Left kidney (tissue), 8 donors: ENCODE measurements at places on chromosomes 7 and 10. TPM values are rescaled to one million over a fixed set of nuclear protein-coding genes. Genes with fewer than 3 reads are reported as not detected.

Gene ANKRD61
- polyA plus RNA-seq: 3.4 TPM

Gene C7orf57
- polyA plus RNA-seq: 0.95 TPM

Gene PLA2G12B
- polyA plus RNA-seq: 10.4 TPM

Gene SLC29A3
- polyA plus RNA-seq: 7.0 TPM

GRCh38 chr7:25732766-25733217 is 419.2 kb upstream of the NFE2L3 start:
- no peak for DNase-seq

DNA sequence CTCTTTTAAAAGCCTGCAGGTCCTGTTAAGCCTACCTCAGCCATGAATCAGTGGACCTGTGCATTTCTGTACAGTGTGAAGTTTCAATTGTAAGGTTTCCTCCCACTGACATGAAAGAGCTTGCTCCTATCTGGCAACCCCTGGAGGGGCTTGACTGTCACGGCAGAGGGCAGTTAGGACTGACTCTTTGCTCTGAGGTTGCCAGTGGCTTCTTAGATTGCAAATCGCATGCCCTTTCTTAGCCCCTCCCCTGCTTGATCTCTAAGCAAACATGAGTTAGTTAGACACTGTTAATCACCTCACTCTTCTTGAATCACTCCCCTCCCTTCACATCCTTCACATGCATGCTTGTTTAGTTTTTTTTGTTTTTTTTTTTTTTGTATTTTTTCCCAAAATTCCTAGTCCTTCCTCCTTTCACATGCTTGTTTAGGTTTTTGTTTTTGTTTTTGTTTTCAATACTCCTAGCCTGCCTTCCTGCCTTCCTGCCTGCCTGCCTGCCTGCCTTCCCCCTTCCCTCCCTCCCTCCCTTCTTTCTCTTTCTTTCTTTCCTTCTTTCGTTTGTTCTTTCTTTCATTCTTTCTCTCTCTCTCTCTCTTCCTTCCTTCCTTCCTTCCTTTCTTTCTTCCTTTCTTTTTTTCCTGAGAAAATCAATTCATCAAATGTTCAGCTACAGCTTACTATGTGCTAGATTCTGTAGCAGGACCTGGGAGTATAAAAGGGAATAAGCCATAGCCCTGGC is 6.0 kb upstream of the HIPK2 start:
- no peak for DNase-seq

- no peak for DNase-seq
These were observed 47.8 kb upstream of the JAZF1 start for GRCh38 chr7:28228396-28228795.

DNA sequence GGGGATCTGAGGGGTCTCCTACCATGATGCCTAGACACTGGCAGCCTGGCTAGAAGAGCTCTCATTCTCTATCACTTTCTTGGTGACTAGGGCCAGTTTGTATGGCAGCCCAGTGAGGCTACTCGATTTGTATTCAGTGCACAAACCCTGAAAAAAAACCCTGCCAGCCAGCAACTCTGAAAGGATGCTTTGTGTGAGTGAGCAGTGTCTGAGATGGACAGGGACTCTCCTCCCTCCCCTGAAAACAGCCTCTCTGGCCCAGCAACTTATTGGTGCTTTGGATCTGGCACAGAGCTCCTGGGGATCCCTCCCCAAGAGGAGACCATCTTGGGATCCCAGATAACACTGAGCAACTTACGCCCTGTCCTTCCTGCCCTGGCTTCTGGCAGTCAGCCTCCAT is 10.8 kb upstream of the LRRC4 start:
- no peak for DNase-seq

DNA sequence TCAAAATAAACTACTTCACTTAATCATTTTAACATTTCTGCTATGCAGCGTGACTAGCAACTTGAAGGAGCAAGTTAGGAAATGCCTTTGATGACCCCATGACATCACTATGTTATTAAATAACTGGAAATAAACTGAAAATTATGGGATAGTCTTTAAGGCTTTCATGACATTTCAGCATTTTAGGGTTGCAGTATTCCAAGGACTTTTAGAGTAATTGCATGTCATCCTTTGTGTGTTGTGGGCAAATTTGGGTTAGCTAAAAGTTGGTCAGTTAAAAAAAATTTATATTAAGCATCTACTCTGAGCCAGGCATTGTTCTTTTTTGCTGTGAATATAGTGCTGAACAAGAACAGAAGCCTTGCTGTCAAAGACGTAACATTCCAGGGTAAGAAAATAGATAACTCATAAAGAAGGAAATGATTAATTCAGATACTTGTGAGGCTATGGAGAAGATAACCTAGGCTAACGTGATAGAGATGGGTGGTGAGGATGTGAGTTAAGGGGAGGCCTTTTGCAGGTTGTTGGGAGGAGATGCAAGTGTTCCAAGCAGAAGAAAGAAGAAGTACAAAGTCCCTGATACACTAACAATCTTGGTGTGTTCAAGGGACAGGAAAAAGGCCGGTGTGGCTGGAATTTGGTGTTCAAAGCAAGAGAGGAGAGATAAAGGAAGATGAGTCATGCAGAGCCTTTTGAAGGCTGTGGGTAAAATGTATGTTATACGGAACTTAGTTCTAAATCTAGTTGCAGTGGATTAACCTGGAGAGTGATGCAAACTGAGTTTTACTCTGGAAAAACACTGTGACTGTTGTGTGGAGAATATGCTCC is 610.2 kb downstream of the AUTS2 start:
- no peak for DNase-seq

DNA sequence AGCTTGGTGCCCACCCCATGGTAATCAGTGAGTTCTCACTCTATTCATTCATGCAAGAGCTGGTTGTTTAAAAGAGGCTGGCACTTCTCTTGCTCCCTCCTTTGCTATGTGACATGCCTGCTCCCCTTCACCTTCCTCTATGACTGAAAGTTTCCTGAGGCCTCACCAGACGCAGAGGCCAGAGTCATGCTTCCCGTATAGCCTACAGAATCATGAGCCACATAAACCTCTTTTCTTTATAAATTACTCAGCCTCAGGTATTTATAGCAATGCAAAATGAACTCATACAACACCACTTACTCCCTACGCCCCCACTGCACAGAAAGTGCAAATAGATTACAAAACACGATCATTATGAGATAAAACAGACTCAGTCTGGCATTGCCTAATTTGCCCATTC is 39.0 kb downstream of the SEC61G start:
- DNase-seq: no peak

DNA sequence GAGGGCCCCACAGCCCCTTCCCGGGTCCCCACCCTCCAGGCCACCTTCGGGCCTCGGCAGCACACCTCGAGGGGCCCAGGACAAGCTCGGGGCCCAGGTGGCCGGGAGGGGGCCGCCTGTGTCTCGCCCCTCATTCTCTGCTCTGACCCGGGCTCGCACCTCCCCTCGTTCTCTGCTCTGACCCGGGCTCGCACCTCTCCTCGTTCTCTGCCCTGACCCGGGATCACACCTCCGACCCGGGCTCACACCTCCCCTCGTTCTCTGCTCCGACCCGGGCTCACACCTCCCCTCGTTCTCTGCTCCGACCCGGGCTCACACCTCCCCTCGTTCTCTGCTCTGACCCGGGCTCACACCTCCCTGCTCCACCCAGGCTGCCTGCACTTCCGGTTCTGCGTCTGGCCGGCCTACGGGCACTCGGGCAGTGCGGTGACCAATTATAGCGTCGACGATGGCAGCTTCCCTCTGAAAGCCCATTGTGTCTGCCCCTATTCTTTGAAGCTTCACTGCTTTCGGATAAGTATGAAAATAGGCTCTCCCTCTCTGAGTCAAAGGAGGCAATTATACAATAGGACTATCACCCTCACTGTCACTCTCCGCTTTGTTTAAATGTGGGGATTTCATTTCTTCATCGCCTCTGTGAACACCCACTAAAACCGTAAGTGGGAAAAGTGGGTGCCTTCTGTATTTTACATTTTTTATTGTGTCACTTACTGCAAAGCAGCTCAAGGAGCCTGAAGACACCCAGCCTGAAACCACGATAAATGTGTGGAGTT is 457.4 kb downstream of the DNAJB6 start:
- no peak for DNase-seq

GRCh38 chr7:105036217-105037168 is 22.5 kb downstream of the KMT2E start:
- DNase-seq: no peak

DNA sequence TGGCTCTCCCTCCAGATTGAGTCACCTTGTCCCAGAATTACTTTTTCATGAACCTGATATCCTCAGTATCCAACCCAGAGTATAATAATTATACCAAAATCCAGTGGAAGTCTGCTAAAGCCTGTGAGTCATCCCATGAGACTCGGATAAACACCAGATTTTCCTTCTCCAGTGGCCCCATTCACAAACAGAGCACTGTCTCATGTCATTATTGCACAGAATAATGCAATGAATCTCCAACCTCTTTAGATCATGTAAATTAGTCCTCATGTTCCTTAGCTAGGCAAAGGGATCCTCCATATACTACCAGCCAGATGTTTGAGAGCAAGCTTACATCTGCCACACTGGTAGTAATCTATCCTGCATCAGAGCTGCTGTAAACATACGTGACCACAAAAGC is 89.0 kb downstream of the AMPH start:
- DNase-seq: no peak

DNA sequence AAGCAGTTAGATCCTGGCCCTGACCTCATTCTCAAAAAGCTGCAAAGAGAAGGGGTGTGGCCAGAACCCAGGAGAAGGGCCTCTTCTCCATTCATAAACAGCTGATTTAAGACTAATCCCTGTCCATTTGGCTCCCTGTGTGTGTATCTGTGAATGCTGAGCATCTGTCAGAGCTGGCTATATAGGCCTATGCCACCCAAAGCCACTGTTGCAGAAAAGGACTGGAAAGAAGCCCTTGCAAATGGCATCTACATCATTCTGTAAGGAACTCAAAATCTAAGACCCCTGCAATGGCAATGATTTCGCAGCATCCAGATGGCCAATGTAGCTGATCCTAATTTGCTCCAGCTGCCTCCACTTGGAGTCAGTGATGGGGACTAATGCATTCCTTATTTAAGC is 384.5 kb downstream of the KCNMA1 start:
- no peak for DNase-seq

DNA sequence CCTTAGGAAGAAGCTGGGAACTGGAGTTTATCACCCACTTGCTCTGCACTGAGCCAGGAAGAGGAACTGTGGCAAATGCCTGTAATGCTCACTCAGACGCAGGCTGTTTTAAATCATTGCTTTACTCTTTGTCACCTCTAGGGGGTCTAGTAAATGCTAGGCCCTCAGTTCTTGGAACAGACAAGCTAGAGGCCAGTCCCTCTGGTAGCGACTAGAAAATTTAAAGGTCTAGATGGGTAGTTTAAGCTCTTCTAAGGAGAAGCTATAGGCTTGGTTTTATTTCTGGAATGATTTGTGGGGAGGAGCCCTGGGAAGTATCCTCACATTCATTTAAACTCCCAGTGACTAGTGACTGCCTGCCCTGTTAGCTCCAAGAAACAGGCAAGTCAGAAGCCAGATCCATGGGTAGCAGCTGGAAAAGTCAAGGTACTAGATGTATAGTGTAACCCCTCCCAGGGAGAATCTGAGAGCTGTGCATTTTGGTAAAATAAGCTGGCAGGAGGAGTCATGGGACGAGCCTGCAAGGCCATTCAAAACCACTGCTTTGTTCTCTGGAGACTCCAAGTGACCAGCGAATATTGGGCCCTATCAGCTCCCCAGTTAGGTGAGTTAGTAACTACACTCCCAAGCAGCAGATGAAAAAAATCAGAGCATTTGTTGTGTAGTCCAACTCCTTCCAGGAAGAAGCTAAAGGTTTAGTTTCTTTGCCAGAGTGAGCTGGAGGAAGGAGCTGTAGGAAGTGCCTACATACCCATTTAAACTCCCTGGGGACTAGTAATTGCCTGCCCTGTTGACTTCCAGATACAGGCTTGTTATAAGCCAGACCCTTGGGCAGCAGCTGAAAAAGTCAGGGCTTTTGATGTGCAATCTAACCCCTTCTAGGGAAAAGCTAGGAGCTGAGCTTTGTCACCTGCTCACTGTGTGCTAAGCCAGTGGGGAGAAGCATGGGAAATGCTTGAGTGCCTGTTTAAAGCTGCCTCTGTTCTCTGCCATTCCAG is 68.9 kb downstream of the DYNC1I1 start:
- no peak for DNase-seq

DNA sequence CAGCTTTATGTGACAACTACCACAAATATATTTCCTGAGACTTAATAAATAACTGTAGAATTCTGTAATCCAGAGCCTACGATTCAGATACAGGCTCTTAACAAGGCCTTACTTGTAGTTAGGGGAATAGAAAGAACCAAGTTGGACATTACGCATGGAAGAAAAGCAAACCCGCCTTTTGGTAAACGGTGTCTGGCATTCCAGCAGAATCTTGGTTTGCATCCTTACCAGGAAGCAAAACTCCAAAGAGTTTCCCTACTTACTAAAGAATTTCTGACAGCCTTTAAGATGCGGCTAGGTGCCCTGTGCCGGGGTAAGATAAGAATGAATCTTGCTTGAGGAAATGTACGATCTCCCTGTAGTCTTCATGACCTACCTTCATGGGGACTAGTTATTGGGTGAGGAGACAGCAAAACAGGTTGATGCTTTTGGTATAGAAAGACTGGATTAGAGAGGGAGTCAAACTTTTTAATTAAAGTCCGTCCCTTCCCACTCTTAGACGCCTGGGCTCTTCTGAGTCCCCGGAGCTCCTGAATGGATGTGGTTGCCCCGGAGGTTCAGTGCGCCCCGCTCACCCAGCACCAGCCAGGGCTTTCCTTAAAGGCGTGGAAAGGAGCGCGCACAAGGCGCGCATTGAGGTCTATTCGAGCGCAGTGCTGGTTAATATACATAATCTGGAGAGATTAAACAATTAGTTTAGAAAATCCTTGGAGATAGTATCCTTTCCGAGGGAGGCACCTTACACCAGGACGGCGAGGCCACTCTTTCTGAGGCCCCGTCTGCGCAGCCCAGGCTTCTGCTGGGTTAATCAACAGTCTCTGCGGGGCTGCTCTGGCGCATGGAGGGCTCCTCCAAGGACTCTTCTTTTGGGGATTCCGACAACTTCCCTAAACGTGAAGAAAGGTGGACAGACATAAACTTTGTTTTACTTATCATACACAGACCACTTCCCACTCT is 11.5 kb downstream of the PTF1A start:
- no peak for DNase-seq

GRCh38 chr7:85733169-85733915 is 546.5 kb upstream of the SEMA3D start:
- no peak for DNase-seq

- no peak for DNase-seq
These were observed 25.0 kb downstream of the C10orf105 start for GRCh38 chr10:71694567-71694968.

- no peak for DNase-seq
These were observed 93.3 kb downstream of the BMS1 start for GRCh38 chr10:42875798-42876341.

DNA sequence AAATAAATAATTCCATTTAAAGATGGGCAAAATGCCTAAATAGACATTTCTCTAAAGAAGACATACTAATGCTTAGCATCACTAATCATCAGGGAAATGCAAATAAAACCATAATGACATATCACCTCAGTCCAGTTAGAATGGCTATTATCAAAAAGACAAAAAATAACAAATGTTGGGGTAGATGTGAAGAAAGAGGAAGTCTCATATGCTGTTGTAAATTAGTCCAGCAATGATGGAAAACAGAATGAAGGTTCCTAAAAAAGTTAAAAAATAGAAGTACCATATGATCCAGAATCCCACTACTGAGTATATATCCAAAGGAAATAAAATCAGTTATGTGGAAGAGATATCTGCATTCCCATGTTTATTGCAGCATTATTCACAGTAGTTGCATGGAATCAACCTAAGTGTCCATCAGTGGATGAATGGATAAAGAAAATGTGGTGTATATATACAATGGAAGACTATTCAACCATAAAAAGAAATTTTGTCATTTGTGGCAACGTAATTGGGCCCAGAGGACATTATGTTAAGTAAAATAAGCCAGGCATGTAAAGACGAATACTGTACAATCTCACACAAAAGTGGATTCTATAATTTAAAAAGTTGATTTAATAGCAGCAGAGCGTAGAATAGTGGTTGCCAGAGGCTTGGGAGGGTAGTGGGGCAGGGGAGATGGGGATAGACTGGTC is 52.0 kb downstream of the TCAF1 start:
- no peak for DNase-seq
